ENCODE measurements at places on chromosomes 2 and 18. TPM values are rescaled to one million over a fixed set of nuclear protein-coding genes. Genes with fewer than 3 reads are reported as not detected.

- no peaks in the 10 kb centered on the region for H3K36me3 ChIP-seq
- H3K4me1 ChIP-seq = peaks cover 12% of the 10 kb centered on the region
- DNase-seq = no peak
- H3K27me3 ChIP-seq = no peaks in the 10 kb centered on the region
- no peak overlapping the region for H3K27ac ChIP-seq
Measured at GRCh38 chr18:22337833-22338232, 79.9 kb downstream of the CTAGE1 start.

GRCh38 chr2:23456881-23457760, 72.1 kb downstream of the KLHL29 start:
- H3K4me3 ChIP-seq = no peak overlapping the region
- DNase-seq = no peak
- no peaks in the 10 kb centered on the region for H3K27me3 ChIP-seq
- H3K36me3 ChIP-seq = no peaks in the 10 kb centered on the region
- no peak overlapping the region for H3K27ac ChIP-seq
- peaks cover 49% of the 10 kb centered on the region for H3K4me1 ChIP-seq

DNA sequence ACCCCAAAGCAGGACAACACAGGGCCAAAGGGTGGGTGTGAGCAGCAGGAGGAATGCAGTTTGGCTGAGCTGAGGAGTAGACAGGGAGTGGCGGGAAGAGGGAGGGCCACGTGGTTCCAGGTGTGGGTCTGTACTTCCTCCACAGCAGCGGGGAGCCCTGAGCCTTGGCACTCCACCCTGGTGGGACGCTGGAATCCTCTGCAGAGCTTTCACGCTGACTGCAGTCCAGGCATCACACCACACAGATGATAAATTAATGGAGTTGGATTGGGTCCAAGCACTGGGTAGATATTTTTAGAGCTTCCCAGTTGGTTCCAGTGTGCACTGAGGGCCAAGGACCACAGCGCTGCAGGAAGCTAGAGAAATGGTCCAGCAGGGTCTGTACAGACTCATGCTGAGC, 67.0 kb upstream of the TMEM200C start:
- DNase-seq = no peak
- H3K27ac ChIP-seq = no peak overlapping the region
- H3K4me3 ChIP-seq = no peak overlapping the region
- H3K36me3 ChIP-seq = no peaks in the 10 kb centered on the region
- H3K27me3 ChIP-seq = no peaks in the 10 kb centered on the region

DNA sequence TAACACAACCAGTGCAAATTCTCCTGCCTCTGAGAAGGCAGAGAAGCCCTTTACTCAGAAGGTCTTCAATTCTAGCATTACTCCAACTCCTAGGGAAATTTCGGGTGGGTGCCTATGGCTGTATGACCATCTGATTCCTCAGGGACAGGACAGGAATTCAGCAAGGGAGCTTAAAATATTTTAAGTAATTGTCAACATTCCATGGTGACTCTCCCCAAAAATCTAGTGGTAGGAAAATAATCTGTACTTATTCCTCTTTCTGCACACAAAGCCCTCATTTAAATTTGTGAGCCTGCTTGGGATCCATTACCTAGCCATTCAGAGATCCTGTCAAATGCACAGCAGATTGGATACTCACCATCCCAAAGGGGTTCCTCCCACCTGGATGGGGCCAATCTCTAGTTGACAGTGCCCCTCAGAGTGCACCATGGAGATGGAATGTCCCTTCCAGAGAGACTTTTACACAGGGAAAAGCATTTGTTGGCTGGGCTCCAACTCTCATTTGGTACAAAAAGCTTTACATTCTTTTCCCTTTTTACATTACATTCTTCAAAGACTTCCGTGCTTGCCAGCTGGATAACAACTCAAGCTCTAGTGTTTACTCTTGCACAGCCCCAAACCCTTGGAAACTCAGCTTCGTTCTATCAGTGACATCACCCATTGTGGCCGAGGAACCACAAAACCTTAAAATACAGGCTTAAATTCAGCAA, 3.1 kb upstream of the TMEM150A start:
- peaks cover 31% of the 10 kb centered on the region for H3K36me3 ChIP-seq
- H3K4me1 ChIP-seq = peaks cover 85% of the 10 kb centered on the region
- H3K4me3 ChIP-seq = no peak overlapping the region
- no peak for DNase-seq

- H3K4me1 ChIP-seq = no peaks in the 10 kb centered on the region
- no peak overlapping the region for H3K27ac ChIP-seq
- H3K4me3 ChIP-seq = no peak overlapping the region
- H3K36me3 ChIP-seq = no peaks in the 10 kb centered on the region
- no peaks in the 10 kb centered on the region for H3K27me3 ChIP-seq
- DNase-seq = no peak
Measured at GRCh38 chr2:147543056-147543455, 301.8 kb upstream of the ACVR2A start.

DNA sequence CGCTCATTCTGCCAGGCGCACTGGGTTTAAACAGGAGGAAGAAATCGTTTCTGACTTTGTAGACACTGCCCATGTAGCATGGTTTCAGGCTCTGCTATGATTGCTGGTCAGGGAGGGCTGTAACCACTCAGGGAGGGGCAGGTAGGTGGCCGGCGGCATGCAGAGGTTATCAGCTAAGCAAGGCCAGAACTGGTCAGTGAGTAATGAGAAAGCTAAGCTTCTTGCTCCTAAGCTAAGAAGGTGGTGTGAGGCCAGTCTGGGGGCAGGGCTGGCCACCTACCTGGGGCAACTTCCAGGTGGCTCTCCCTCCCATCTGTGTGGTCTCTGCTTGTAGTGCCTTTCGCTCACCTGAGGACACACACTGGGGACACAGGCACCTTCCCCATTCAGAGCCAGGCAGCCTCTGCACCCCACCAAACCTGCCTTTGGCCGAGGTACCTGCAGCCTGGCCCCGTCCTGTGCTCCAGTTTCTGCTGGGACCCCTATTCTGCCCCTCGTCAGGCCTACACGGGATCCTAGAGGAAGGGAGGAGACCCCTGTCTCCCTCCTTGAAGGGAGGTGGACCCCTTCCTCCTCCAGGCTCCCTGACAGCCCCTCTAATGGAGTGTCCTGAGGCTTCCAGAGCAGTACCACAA, 195.9 kb downstream of the SEPTIN10 start:
- peaks cover 11% of the 10 kb centered on the region for H3K4me1 ChIP-seq
- H3K27me3 ChIP-seq = no peaks in the 10 kb centered on the region
- H3K27ac ChIP-seq = no peak overlapping the region
- no peak for DNase-seq

- no peaks in the 10 kb centered on the region for H3K36me3 ChIP-seq
- H3K4me1 ChIP-seq = peaks cover 7% of the 10 kb centered on the region
- H3K27me3 ChIP-seq = no peaks in the 10 kb centered on the region
- H3K27ac ChIP-seq = no peak overlapping the region
Measured at GRCh38 chr2:180196419-180196977, 189.4 kb upstream of the CWC22 start.

DNA sequence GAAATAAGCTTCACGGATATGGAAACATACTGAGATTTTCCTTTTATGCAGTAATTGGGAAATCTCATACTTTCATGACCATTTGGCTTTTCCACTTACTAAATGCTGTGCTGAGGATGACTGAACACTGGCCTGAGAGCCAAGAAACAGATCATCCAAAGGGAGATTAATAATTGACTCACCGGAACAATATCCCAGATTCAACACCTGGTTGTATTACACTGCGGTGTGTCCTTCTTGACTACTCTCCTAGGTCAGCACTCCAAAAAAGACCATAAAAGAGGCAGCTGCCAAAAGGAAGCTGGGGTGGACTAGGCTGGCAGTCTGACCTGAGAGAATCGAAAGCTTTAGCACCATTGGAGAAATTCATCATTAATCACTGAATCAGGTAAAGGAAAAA, 469.1 kb downstream of the CBLN2 start:
- no peak for DNase-seq
- H3K4me1 ChIP-seq = no peaks in the 10 kb centered on the region

DNA sequence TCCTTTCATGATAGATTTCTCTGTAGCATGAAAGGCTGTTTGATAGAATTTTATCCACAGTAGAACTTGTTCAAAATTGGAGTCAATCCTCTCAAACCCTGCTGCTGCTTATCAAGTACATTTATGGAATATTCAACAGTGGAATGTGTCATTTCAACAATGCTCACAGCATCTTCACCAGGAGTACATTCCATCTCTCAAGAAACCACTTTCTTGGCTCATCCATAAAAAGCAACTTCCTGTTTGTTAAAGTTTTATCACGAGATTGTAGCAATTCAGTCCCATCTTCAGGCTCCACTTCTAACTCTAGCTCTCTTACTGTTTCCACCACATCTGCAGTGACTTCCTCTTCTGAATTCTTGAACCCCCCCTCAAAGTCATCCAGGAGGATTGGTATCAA, 29.4 kb downstream of the PDCL3 start:
- H3K36me3 ChIP-seq = no peaks in the 10 kb centered on the region
- no peaks in the 10 kb centered on the region for H3K4me1 ChIP-seq
- no peaks in the 10 kb centered on the region for H3K27me3 ChIP-seq
- H3K4me3 ChIP-seq = no peak overlapping the region

DNA sequence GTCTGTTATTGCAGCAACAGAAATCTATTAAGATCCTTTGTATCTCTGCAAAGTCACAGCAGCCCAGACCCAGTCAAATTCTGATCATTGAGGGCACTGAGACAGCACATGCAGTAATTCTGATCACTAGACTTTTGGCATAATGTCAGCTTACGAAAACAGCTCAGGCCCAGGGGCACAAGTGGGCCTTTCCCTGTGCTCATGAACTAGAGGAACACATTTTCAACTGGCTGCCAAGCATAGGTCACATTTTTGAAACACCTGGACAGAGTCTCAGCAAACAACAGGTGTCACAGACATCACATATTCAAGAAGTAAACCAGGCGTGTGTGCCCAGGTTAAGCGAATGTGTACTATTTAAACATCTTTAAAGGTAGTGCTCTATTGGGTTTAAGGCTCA, 13.7 kb downstream of the DOCK10 start:
- no peaks in the 10 kb centered on the region for H3K36me3 ChIP-seq
- no peaks in the 10 kb centered on the region for H3K27me3 ChIP-seq
- no peak overlapping the region for H3K27ac ChIP-seq
- no peak overlapping the region for H3K4me3 ChIP-seq

GRCh38 chr2:239596253-239596652, 195.4 kb upstream of the HDAC4 start:
- no peaks in the 10 kb centered on the region for H3K27me3 ChIP-seq
- H3K27ac ChIP-seq = no peak overlapping the region
- no peaks in the 10 kb centered on the region for H3K36me3 ChIP-seq
- DNase-seq = no peak
- no peak overlapping the region for H3K4me3 ChIP-seq

- no peak overlapping the region for H3K27ac ChIP-seq
- peaks cover 13% of the 10 kb centered on the region for H3K4me1 ChIP-seq
- no peak overlapping the region for H3K4me3 ChIP-seq
Measured at GRCh38 chr2:202494300-202495229, 118.4 kb downstream of the BMPR2 start.

DNA sequence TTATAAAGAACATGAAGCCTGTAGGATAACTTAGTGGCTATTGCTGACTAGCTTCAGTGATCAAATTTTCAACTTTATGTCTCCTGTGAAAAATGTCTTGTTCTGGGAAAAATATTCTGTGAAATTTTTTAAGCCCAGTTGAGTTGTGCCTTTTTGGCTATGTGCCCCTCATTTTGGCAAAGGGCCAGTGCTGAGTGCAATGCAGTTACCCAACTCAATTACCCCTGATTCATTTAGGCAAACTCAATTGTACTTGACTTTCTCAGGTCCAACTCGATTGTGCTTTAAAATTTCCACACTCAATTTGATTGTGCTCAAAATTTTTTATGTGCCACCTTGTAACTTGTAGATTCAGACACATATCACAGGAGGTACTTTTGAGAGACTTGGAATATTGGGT, 548.8 kb upstream of the NRP2 start:
- H3K27ac ChIP-seq = no peak overlapping the region
- no peaks in the 10 kb centered on the region for H3K4me1 ChIP-seq
- no peaks in the 10 kb centered on the region for H3K36me3 ChIP-seq
- no peak overlapping the region for H3K4me3 ChIP-seq

GRCh38 chr2:181462033-181462432, 4.8 kb downstream of the ITGA4 start:
- H3K27me3 ChIP-seq = no peaks in the 10 kb centered on the region
- H3K4me3 ChIP-seq = no peak overlapping the region
- DNase-seq = no peak
- no peaks in the 10 kb centered on the region for H3K36me3 ChIP-seq
- peaks cover 11% of the 10 kb centered on the region for H3K4me1 ChIP-seq

GRCh38 chr18:49861659-49862058, 48.3 kb upstream of the ACAA2 start:
- no peaks in the 10 kb centered on the region for H3K4me1 ChIP-seq
- no peaks in the 10 kb centered on the region for H3K27me3 ChIP-seq
- H3K27ac ChIP-seq = no peak overlapping the region
- H3K4me3 ChIP-seq = no peak overlapping the region
- H3K36me3 ChIP-seq = no peaks in the 10 kb centered on the region
- DNase-seq = no peak

GRCh38 chr2:7467782-7468447, 550.7 kb downstream of the RNF144A start:
- H3K4me1 ChIP-seq = no peaks in the 10 kb centered on the region
- no peak overlapping the region for H3K4me3 ChIP-seq
- no peaks in the 10 kb centered on the region for H3K27me3 ChIP-seq
- no peaks in the 10 kb centered on the region for H3K36me3 ChIP-seq
- no peak overlapping the region for H3K27ac ChIP-seq

DNA sequence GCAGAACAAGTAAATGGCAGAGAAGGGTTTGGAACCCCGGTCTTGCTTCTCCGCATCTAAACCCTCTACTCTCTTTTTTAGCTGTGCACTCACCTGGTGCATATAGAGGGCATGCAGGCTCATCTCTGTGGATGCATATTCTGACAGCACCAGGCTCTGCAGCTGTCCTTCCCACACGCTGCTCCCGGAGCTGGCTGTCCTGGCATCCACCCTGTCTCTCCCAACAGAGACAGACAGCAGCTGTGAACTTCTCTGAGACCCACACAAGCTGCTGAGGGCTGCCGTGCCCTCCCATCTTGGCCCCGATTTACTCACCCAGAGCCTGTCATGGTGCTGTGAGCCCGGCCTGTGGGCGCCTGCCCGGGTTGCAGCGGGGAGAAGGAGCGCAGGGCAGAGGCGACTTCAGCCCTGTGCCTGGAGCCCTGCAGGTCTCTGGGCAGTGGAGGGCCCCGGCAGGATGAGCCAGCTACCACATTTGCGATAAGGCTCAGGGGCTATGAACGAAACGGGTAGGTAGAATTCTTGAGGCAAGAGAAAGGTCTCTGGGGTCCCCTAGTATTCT, 3.3 kb upstream of the ABCB6 start:
- no peaks in the 10 kb centered on the region for H3K27me3 ChIP-seq
- no peak for DNase-seq
- peaks cover 76% of the 10 kb centered on the region for H3K36me3 ChIP-seq
- no peak overlapping the region for H3K27ac ChIP-seq

DNA sequence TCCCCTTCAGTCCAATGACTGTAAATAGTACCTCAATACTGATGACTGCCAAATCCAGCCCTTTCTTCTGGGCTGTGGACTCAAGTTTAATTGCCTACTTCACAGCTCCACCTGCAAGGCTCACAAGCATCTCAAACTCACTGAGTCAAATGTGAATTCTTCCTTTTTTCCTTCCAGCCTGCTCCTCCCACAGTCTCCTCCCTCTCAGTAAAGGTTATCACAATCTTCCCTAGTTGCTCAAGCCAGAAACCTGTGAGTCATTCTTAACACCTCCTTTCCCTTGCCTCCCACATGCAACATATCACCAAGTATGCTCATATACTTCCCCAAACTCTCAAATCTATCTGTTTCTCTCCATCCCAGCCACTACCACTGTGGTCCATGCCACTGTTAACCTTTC, 3.7 kb upstream of the MFSD6 start:
- no peak overlapping the region for H3K4me3 ChIP-seq
- H3K36me3 ChIP-seq = no peaks in the 10 kb centered on the region
- H3K27me3 ChIP-seq = no peaks in the 10 kb centered on the region
- DNase-seq = no peak
- H3K4me1 ChIP-seq = peaks cover 17% of the 10 kb centered on the region

The CERKL gene
- total RNA-seq = 0.17 TPM

The PROM2 gene
- total RNA-seq = 3.2 TPM

The VWA3B gene
- total RNA-seq = not detected

The NTSR2 gene
- not detected for total RNA-seq

The TUBA3E gene
- not detected for total RNA-seq

Data from esophagus muscularis mucosa (tissue), 4 donors.